Stimulated activated CD8-positive, alpha-beta memory T cell treated with anti-CD3 and anti-CD28 coated beads, Interleukin-15, amount 100 ng/mL, for 48 hours (primary cell): ENCODE measurements at places on chromosomes 6 and 20.

DNA sequence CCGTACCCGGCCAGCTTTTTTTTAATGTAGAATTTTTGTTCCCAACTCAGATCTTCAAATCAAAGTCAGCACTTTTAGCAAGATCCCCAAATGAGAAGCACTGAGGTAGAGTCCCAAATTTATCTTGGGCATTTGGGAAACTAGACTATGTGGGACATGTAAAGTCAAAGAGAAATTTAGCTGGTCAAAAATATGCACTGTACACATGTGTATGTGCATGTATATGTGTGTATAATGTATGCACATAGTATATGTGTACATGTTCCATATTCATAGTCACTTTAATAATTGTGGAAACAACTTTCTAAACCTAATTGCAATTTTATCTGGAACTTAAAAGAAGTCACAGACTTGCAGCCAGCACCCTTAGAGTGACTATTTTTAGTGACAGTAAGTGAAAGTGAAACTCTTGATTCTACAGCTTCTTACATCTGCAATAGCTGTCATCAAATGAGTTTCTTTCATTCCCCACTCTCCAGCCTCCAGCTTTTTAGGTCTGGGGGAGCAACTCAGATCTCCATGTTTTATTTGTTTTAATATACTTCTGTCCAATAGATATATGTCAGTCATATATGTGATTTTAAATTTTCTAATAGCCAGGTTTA, 53.6 kb downstream of the CDC40 start:
- no peak for DNase-seq

DNA sequence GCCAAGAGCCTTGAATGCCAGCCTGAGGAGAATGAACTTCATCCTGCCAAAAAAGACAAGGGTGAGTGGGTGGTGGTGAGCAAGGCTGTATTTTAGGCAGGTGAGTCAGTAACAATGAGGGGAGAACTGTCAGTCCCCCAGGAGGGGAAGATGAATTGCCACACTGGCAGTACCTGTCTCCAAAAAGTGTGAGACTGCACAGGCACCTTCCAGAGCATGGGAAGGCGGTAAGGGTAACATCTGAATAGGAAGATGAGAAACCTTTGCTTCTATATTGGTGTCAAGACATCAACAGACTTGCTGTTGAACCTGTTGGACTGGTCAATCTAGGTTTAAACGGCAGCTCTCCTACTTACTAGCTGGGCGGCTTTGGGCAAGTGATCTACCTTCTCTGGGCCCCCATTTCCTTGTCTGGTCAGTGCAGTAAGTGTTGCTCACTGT, 30.9 kb downstream of the STK35 start:
- DNase-seq: no peak

GRCh38 chr6:11439017-11439420, 98.5 kb upstream of the TMEM170B start:
- DNase-seq: no peak

DNA sequence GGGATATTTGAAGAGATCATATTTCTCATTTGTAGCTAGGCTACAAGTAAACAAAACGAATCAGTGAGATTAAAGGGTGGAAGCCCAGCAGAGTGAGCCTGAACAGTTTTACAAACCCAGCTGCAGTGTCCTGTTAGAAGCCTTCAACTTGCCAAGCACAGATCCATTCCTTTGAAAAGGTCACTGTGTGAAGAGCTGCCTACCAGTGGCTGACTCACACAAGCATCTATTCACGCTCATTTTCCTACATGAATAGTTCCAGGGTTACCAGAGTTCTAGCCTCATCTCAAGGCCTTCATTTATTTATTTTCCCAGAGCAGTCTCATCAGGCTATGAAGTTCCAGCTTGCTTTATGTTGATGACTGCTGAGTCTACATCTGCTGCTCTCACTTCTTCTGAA, 25.7 kb upstream of the MLIP start:
- no peak for DNase-seq

- DNase-seq: no peak
These were observed 34.6 kb upstream of the SPACA1 start for GRCh38 chr6:88013015-88013414.

- DNase-seq: no peak
These were observed 155.5 kb upstream of the SLC24A3 start for GRCh38 chr20:19056909-19057308.
